ENCODE measurements at places on chromosomes 5 and 9.

- DNase-seq: no peak
These were observed 80.6 kb upstream of the SIMC1 start for GRCh38 chr5:176157656-176158055.

DNA sequence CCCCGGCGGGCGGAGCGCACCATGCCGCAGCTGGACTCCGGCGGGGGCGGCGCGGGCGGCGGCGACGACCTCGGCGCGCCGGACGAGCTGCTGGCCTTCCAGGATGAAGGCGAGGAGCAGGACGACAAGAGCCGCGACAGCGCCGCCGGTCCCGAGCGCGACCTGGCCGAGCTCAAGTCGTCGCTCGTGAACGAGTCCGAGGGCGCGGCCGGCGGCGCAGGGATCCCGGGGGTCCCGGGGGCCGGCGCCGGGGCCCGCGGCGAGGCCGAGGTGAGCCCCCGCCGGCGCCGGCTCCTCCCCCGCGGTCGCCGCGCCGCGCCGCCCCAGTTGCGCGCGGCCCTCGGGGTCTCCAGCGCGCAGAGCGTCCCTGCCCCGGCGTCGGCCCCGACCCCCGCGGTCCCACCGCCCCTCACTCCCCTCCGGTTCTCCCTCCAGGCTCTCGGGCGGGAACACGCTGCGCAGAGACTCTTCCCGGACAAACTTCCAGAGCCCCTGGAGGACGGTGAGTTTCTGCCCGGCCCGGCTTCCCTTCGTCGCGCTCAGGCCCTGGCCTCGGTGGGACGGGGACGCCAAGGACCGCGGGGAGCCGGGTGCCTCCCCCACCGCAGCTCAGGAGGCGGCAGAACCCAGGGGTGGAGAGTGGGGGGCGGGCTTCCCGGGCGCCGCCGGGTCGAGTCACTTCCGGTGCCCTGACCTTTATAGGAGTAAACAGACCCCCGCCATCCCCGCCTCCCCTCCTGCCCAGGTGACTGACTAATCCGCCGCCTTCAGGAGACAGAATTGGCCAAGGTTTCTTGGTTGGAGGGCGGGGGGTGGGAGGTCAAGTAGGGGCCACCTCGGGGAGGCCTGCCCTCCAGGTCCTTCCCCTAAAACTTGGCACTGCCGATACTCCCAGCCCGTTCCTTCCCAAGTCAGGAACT, 665 bp downstream of the TCF7 start:
- no peak for DNase-seq

- DNase-seq: no peak
These were observed 1.2 kb upstream of the ZDHHC11 start for GRCh38 chr5:852018-852417.

GRCh38 chr9:117076571-117077290, 338.1 kb downstream of the ASTN2 start:
- no peak for DNase-seq

- DNase-seq: peak; percentile 90
These were observed 286.9 kb downstream of the ARHGEF28 start for GRCh38 chr5:73912821-73913271.

DNA sequence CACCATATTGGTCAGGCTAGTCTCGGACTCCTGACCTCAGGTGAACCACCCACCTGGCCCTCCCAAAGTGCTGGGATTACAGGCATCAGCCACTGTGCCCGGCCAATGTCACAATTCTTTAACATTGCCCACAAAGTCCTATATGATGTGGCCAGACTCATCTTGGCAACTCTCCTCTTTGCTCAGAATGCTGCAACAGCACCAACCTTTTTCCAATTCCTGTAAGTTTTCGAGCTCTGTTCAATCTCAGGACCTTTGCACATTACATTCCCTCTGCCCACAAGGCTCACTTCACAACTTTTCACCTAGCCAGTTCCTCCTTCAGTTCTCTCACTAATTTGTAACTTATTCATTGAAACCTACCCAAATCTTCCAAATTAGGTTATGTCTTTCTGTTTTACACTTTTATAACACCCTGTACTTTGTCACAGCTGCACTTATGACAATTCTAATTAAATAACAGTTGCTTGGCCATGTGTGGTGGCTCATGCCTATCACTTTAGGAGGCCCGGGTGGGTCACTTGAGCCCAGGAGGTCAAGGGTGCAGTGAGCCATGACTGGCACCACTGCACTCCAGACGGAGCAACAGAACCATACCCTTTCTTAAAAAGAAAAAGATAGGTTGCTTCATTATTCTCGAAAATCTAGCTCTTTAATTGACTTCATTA, 30.9 kb upstream of the GLDC start:
- no peak for DNase-seq

GRCh38 chr5:113035096-113035495, 58.5 kb downstream of the DCP2 start:
- DNase-seq: peak; percentile 41

- no peak for DNase-seq
These were observed 14.3 kb downstream of the OTULINL start for GRCh38 chr5:14595891-14596290.

DNA sequence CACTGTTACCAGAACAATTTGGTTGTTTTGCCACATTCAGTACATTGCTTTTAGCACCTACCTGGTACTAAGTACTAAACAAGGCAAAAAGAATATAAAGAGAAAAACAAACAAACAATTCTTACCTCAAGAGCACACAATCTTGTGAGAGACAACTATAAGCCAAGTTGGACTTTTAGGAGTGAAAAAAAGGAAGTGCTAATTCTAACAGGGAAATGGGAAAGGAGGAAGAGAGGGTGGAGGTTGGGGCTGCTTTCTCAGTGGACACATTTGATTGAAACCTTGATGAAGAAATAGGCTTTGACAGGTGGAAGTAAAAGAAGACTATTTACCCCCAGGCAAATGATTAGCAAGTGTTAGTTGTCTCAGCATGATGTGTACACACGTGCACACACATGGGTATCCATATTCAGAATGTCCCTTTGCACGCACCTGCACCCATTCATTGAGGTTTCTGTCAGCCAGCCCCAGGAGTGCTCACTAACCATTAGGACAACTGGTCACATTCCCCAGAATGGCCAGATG, 302.6 kb downstream of the ACTL7B start:
- DNase-seq: no peak

GRCh38 chr5:107698286-107698685, 27.5 kb upstream of the EFNA5 start:
- no peak for DNase-seq

GRCh38 chr5:87300744-87301143, 33.1 kb downstream of the RASA1 start:
- DNase-seq: peak; percentile 34

DNA sequence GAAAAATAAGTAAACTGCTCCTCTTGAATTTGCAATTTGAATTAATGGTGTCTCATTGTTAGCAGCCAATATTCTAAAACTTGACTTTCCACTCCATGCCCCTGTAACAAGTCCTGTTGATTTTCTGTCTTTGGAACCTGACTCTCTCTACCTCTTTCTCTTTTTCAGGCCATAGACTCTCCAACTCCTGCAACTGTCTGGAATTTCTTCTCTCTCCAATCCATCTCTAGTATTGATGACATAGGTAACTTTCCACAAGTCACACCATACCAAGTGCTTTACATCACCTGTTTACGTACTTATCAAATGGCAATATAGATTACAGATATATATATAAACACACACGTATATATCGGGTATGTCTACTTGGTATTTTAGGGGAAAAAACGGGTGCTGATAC, 923 bp downstream of the C5orf34 start:
- no peak for DNase-seq

DNA sequence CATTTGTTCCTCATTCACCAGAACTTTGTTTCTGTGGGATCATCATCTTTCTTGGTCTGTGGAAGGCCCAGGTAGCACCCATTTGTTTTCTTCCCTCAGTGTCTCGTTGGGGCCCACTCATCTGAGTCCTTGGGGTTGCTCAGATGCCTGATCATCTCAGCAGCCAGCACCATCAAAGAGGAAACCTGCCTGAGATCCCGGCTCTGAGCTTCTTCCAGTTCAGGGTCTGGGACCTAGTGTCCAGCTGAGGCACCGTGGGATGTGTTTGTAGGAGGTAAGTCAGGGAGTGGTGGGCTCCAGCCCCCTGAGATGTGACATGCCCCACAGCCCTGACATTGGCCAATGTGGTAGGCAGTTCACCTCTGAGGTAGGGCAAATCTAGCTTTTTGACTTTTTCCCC, 9.4 kb upstream of the CD180 start:
- no peak for DNase-seq

DNA sequence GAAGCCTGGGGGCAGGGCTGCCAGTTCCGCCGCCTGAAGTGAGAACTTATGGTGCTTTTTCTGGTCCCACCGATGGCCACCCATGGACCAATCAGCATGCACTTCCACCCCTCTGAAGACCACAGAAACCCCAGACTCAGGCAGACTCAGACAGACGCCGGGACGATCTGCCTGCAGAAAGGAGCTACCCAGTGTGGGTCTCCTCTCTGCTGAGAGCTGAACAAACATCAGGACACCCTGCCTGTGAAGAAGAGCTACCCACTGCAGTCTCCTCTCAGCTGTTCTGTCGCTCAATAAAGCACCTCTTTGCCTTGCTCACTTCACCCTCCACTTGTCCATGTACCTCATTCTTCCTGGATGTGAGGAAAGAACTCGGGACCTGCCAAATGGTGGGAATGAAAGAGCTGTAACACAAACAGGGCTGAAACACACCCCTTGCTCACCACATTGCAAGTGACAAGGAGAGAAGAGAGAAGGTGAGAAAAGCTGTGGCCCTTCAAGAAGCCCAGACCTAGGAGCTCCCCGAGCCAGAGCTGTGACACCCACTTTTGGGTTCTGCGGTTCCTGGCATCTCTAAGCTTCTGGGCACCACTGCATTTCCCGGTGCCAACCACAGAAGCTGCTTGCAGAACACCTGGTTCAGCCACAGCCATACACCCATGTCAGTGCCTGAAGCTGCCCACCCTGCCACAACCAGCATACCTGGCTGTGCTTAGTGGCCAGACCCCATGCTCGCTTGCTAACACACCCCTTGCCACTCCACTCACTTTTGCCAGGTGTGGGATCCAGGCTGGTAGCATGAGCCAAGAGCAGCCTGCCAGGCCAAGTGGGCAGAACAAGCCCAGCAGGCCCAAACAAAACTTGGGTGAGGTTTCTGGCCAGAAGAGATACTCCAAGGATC, 114.3 kb upstream of the TSLP start:
- DNase-seq: no peak

- no peak for DNase-seq
These were observed 17.4 kb downstream of the HAUS6 start for GRCh38 chr9:19085295-19085694.

DNA sequence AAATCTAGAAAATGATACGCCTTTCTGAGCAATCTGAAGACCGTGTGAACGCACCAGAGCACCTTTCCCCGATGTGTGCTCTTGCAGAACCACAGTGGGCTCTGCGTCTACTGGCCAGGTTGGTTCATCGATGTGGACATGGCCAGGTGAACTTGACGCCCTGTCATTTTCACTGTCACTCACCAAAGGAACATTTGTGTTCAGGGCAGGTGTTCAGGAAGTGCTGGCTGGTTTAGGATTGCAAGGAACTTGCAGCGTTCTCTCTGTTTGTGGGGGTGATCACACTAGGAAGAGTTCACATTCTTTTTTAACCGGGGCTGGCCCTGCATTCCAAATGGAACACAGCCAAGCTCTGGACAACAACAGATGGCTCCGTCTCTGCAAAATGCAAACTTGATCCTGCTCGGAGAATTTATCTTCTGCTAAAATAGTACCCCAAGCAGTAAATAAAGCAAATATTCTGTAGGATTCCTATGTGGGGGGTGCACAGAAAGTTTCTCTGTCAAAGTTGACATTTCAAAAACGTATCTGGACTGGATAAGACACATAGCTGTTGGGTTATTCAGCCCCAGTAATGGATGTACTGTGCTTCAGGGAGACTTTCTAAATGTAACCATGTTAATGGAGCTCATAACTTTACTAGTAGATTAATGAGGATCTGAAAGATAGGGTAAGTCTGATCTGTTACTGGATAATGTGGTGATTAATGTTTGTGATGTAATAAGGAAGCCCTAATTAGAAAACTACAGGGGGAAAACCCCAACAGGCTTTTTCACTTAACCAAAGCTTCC, 45.7 kb upstream of the FANCC start:
- peak; percentile 86 for DNase-seq

DNA sequence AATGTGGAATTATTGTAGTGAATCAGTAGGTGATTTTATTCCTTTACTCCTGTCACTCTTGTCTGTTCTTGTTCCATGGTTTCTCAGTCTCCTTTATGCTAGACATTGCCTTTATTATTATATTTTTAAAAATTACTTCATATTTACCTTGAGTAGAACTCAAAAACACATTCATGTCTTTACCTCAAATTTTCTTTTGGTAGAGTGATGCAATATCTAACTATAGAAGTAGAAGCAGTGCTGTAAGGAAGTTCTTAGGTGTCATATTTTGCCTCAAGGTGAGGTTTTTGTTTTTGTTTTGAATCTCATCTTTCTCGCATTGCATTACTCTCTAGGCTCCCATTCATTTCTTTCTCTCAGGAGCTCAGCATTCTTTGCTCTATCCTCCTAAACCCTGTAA, 12.2 kb downstream of the IPO11 start:
- no peak for DNase-seq

DNA sequence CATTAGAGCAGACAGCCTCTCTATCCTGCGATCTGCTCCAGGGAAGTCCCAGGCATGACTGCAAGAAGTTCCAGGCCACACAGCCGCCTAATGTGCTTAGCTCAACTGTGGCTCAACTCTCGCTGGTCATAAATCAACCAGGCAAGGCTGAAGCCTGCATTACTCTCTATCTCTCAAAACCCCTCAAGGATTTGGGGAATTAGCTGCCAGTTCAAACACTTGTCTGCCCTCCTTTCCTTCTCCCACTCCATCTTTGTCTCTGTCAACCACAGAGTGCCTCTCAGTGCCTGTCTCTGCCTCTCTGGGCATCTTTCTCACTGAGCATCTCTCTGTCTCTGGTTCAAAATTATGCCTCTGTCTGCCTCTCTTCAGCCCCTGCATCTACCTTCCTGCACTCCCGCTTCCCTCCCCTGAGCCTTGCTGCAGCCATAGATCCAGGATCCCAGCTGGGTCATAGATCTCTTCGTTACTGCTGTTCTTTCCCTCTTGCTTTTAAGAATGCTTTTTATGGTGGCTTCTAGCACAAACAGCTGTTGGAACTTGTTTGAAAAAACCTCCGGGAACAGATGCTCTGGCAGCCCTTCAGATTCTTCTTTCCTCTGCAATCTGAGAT, 27.9 kb upstream of the GALNT10 start:
- DNase-seq: peak; percentile 94

DNA sequence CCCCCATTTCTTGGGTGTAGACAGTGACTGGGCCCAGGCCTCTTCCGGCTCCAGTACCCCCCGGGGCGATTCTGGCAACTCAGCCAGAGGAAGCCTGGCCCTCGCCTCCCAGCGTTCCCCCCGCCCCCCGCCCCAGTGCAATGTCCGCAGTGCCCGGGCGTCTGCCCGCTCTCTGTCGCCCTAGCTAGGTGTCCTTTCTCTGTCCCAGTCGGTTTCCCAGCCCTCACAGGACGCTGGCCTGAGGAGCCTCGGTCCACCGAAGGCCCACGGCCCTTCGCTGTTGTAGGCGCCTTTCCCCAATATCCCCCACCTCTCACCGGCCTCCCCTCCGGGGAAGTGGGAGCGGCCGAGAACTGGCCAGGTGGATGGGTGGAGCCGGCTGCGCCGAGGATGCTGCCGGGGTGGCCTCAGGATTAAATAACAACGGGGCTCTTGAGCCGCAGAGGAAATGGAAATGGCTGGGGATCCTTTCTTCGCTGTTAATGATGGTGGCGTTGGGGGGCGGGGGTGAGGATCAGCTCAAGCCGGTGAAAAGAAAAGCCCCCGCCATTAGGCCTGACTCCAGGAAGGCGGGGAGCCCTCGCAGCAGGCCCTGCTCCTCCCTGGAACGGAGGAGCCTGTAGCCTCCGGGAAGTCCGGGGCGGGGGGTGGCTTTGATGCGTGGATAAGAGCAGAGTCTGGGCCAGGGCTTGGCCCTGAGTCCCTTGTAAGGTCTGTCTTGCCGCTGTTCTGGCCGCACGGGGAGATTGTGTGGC, 1.1 kb upstream of the SPRY4 start:
- no peak for DNase-seq
